Stimulated activated CD8-positive, alpha-beta memory T cell treated with anti-CD3 and anti-CD28 coated beads, Interleukin-15, amount 100 ng/mL, for 4 hours (primary cell): ENCODE measurements at places on chromosomes 5 and 9.

DNA sequence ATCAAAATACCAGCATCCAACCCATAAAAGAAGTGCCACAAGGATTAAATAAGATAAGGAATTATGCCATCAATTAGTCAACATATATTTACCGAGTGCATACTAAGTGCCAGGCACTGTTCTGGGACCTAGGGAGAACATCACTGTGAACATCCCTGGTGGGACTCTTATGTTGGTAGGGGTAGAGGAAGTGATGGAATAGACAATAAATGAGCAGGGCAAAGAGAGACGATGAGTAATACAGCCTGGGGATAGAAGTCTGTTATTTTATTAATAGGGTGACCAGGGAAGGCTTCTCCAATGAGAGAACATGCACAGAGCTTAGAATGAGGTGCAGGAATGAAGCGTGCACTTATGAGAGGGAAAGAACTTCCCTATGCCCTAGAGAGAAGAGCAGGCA lies 47.4 kb upstream of the VLDLR start:
- no peak for DNase-seq

- peak; percentile 72 for DNase-seq
Measured at GRCh38 chr5:176536132-176536901, 885 bp downstream of the RNF44 start.

- DNase-seq, result no peak
Measured at GRCh38 chr5:3602785-3603502, 7.3 kb downstream of the IRX1 start.

GRCh38 chr5:143752165-143752850 lies 59.7 kb upstream of the HMHB1 start:
- no peak for DNase-seq

- DNase-seq, result no peak
Measured at GRCh38 chr9:130820135-130820738, 14.8 kb upstream of the ABL1 start.

DNA sequence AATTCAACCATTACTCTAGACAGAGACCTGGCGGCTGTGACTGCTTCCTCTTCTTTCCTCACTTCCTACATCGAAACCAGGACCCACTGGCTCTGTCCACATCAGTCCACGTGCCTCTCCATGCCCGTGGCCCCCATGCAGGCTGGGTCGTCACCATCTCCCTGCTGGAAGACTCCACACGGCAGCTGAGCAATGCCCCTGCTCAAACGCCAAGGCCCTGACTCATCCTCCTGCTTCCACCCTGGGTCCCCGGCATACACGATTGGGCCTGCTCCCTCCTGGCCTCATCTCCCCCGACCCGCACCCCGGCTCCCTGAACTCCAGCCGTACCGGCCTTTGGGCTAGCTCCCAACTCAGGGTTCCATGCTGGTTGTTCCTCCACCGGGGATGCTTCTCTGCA lies 67.2 kb upstream of the IER5L start:
- DNase-seq, result no peak

DNA sequence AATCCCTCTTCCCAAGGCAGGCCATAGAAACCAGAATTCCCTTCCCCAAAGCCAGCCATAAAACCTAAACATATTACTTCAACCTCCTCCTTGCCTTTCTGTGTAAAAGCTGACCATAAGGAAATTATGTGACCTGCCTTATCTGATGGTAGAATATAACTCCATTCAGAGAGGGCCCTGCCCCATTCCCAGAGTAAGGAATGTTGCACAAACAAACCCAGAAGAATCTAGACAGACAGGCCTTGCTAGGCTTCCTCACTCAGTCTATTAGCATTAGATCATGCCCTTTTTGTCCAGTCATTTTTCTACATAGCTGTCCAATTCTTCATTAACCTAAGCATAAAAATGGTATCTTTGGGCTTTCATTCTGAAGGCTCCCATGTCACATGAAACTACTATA lies 17.8 kb upstream of the IFNB1 start:
- DNase-seq, result no peak

GRCh38 chr5:71757590-71758543 lies 38.8 kb downstream of the CARTPT start:
- DNase-seq, result no peak

DNA sequence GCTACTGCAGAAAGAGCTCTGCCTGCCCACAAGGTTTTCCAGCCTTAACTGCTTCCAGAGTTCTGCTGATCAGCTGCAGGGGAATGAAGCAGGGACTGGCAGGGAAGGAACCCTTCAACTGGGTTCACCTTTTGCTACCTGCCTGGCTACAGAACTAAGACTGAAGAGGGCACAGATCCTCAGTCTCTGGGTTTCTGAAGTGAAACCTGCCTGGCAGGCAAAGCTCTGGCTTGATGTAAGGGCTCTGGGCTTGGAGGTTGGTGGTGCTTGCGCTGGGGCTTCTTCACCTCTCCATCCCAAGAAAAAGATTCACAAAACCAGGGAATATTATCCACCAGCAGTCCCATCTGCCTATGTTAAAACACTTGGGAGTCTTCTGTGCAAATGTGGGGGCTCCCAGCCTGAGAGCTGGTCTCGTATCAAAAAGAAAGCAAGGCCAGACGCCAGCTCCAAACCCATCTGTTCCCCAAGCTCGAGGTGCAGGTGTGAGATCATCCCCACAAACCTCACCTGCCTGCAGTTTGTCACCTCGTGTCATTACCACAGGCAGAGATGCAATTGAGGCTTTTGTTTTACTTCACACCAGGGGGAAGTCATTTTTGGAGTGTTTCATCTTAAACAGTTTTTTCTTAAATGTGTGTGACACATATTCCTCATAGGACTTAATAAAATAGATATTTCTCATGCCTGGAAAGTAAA lies 58.3 kb downstream of the BNC2 start:
- no peak for DNase-seq
